HFFc6 (cell line): ENCODE measurements at places on chromosomes 5 and 9. TPM values are rescaled to one million over a fixed set of nuclear protein-coding genes. Genes with fewer than 3 reads are reported as not detected.
A peak's percentile ranks its signal among the peaks of the same experiment; 100 is the strongest.

DNA sequence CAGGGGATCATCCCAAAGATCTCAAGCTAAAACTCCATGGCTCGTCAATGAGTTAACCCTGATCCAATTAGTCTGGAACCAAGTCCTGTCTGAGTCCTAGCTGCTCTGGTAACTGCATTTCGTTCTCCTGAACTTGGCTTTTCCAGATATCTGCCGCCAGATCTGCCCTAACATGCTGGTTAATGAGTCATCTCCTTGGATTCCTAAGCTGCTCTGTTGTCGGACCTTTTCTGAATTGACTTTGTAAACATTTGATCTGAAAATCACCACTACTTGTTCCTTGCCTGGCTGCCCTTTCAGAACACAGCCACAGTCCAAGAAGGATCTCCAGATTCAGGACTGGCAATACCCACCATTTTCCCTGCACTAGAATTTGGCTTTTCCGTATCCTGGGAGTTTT is 473.0 kb downstream of the ZSWIM6 start:
- H3K4me3 ChIP-seq, result peak overlapping the region; percentile 2; the same call in 1 of the 2 replicates
- H3K27ac ChIP-seq, result no peak overlapping the region
- peaks cover 18% of the 10 kb centered on the region for H3K4me1 ChIP-seq
- DNase-seq, result peak; percentile 71
- H3K27me3 ChIP-seq, result peaks cover 14% of the 10 kb centered on the region; the same call in 1 of the 2 replicates
- no peaks in the 10 kb centered on the region for H3K36me3 ChIP-seq

KLF9 gene
- 8.6 to 15.7 TPM (median 12.1 TPM) in 3 replicates for total RNA-seq

DNA sequence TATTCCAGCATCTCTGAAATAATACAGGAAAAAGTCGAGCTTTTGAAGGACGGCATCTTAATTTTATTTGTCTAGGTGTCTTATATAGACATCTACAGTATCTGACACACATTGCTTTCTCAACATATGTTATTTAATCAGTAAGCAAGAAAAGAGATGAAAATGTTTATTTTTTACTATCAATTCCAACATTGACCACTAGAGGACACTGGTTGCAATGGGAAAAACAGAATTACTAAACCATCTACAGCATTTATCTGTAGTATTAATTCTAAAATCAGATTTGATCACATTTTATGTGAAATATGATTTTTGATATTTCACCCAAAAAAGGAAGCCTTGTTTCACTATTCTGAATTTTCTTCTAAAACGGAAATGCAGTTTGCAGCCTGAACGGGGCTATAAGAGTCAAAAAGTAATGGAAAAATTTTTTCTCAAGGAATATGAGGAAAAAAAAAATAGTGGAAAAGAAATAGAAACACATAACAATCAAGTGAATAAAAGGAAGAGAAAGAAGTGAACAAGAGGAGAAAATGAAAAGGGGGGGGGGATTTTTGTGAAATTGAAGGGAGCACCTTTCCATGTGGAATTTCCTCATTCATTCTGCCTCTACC is 98.6 kb downstream of the OSTF1 start:
- H3K4me3 ChIP-seq, result no peak overlapping the region
- H3K27me3 ChIP-seq, result peaks cover 10% of the 10 kb centered on the region; the same call in 1 of the 2 replicates
- no peaks in the 10 kb centered on the region for H3K36me3 ChIP-seq
- H3K4me1 ChIP-seq, result peaks cover 22% of the 10 kb centered on the region

SAPCD2 gene
- total RNA-seq, result 6.9 and 11.1 TPM in 2 replicates

CBY3 gene
- not detected in 2 replicates for total RNA-seq
